ENCODE measurements at places on chromosomes 5 and 9.
A peak's percentile ranks its signal among the peaks of the same experiment; 100 is the strongest.

DNA sequence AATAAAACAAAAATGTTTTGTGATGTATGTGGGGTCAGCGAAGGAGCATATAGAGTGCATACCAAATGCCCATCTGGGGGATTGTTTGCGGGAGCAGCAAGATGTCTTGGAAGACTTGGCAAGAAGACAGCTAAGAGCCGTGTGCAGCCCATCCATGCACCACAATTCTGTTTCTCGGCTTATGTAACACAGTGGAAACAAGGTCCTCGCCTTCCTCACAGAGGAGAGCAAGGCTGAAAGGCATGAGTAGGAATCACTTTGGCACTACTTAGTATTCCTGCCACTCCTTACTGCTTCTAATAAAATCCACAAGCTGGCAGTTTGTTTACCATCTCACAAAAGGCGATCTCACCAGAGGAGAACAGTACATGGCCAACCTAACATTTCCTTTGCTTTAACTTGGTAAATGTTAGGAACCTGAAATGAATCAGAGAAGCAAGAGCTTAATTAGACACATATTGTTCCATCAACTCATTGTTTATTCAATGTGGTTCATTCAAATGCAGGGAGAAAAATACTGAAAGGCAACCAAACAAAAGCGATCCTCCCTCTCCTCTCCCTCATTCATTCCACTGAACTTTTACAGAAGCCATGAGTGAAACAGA is 648.1 kb downstream of the ACTL7B start:
- DNase-seq: no peak

DNA sequence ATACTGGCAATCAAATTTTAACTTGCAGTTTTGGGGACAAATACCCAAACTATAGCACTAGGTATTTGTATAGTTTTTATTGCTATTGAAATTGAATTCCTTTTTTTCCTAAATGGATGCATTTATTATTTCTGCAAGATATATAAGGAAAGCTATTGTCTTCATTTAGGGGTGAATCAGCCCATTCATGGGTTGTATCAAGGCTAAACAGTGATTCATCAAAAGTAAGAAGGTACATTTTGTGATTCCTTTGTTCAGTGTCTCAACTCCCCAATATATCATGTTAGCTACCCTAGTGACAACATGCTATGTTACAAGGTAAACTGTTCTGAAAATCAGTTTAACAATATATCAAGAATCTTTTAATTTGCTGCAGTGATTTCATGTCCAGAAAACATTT is 185.7 kb downstream of the PLK2 start:
- DNase-seq: no peak

DNA sequence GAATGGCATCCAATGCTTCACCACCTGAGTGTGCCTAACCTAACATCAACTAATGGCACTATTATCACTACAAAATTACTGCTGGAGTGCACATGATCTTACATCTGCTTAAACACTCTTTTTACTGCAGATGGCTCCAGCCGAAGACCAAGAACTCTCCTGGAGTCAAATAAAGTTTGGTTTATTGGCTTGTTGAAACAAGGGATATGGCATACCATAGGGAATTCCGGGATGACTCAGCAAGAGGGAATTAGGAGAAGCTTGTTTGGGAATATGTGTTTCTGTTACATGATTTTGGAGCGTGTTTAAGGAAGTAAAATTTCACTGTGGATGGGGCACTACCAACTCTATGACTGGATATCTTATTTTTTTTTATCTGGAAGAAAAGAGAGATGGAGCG is 872.6 kb downstream of the DTWD2 start:
- DNase-seq: no peak

DNA sequence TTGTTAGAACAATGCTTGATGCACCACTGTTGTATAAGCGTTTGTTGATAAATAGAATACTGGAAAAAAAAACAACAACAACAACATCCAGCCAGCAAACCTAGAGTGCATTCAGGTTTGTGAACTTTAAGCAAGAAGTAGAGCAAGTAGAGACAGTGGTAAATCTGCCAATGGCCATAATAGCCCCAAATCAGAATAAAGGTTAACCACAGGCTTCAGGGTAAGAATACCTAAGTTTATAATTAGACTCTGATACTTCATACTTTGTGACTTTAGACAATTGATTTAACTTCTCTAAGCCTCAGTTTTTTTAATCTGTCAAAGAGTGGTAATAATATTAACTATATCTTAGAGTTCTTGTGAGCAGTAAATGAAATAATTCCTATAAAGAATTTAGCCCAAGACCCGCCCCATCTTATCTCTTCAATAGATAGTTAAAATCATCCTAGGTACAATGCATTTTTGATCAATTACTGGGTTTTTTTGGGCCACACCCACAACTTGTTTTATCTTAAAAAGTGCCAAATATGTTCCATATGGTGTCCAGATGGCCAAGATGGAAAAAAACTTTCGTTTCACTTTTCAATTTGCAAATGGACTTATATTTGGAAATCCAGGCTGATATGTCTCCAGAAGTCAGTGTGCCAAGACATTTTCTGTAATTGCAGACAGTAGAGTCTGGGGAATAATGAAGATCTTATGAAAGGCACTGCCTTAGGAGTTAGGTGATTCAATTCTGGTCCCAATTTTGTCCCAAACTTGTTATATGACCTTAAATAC is 24.5 kb upstream of the DPYSL3 start:
- DNase-seq: peak; percentile 3

- no peak for DNase-seq
Observed at GRCh38 chr5:65823845-65824445, 101.9 kb downstream of the NLN start.

- DNase-seq: peak; percentile 78
Observed at GRCh38 chr9:85741095-85741874, 469 bp downstream of the AGTPBP1 start.

DNA sequence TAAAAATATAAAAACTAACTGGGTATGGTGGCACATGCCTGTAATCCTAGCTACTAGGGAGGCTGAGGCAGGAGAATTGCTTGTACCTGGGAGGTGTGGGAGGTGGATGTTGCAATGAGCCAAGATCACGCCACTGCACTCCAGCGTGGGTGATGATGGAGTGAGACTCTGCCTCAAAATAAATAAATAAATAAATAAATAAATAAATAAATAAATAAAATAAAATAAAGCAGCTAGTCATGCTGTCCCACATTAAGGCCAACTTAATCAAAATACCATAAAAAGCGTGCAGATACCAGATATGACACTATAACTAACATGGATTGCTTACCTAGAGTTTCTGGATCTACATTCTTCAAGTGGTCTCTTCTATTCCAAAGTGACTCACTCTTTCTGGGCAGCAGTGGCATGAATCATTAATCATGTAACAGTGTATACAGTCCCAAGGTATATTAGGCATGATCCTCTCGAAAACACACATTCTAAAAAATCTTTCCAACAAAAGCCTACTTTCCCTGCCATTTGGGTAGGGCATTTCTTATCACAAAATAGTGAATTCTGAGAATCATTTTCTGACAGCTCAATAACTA is 187.1 kb downstream of the ELAVL2 start:
- no peak for DNase-seq

- no peak for DNase-seq
Observed at GRCh38 chr5:114360357-114360756, 1.5 kb upstream of the KCNN2 start.

DNA sequence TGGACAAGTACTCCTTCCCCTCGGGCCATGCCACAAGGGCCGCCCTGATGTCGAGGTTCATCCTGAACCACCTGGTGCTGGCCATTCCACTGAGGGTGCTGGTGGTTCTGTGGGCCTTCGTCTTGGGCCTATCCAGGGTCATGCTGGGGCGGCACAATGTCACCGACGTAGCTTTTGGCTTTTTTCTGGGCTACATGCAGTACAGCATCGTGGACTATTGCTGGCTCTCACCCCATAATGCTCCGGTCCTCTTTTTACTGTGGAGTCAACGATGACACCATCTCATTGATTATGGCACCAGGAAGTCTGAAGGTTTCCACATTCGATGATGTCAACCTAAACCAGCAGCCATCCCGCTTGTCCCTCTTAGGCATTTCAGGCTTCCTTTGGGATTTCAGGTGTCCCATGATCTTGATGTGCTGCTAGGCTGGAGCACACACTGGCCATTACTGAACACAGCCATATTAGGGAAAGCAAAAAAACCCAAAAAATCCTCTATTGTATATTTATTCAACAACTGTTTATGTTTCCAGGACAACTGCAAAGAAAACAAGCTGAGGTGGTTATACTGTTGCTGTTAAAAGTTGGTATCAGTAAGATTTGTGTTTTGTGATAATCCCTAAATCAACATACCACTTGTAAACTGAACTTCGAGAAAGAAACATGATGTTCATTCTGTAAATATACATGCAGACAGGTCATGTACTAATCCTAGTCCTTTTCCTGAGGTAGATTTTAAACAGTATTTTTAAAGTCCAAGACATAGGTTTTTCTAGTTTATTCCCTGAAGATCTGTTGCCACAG is 1.1 kb downstream of the PLPP6 start:
- no peak for DNase-seq

GRCh38 chr5:128331261-128331660 is 206.8 kb downstream of the FBN2 start:
- DNase-seq: no peak

- DNase-seq: peak; percentile 85
Observed at GRCh38 chr5:961002-961710, 47.4 kb upstream of the NKD2 start.

- peak; percentile 8 for DNase-seq
Observed at GRCh38 chr9:27542508-27542907, 12.9 kb upstream of the MOB3B start.

DNA sequence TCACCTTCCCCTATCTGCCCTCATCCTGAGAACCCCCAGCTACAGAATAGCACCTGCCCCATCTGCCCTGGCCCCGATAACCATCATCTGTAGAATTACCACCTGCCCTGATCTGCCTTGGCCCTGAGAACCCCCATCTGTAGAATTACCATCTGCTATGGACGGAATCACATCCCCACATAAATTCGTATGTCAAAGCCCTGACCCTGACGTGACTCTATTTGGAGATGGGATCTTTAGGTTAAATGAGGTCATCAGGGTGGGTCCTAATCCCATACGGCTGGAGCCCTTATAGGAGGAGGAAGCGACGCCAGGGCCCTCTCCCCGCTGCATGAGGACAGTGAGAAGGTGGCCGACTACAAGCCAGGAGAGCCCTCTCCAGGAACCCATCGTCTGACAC is 32.6 kb downstream of the SARDH start:
- DNase-seq: peak; percentile 95

DNA sequence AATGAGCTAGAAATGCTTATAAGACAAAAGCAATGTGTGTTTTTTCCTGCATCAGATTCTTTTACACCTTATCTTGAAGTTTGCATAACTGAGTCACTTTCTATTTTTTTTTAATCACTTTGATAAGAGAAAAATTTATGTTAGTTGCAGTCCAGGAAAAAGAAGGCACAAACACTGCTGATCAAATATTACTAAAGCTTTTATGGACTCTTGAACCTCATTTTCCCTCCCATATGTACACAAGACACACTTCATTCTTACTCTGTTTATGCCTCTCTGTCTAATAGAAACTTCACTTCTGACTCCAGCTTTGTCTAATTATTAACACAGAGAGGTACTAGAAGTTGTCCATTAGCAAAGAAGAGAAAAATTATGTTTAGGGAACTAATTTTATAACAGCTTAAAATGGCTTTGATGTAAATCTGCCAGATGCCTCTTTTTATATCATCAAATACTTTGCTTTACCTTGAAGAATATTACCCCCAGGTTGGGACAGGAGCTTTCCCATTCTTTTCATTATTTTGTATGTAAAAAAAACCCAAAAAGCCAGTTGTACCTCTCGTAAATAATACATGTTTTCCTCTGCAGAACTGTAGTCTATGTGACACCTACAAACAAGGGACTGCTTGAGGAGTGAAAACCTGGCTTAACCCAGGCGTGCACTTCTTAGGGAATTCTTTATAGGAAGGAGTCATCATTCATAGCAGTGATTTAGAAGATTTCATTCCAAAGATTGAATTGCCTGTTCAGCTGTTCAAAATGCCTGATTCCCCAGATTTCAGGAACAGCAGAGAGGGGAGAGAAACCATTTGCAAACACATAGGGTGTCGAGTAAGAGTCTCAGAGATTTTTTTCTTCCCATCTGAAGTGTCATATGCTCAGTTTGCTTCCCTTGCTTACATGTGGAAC is 72.6 kb downstream of the DAPK1 start:
- DNase-seq: no peak

DNA sequence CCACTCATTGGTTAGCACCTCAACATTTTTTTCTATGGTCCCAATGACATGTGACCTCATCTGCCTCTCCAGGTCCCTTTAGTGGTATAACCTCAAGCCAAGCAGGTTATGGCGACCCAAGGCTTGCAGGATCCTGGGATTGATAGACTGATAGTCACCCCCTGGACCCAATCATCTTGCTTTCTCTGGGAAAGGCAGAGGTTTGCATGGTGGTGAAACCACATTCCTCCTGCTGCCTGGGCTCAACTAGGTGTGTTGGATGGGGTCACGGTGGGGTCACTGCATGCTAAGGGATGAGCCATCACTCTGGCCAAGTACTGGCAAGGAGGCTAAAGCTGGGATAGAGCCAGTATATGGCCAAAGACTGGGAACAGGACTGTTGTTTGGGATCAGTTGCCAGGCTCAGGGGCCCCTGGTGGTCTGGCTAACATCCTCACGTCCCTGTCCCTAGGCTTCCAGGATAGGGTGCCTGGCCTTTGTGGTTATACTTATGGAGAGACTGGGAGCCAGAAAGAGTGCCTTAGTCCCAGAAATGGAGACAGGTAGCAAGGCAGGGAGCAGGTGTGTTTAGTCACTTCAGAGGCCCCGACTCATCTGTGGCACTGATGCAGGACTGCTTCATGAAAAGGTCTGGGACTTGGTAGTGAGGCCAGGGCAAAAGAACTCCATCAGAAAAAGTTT is 4.6 kb upstream of the SMIM32 start:
- no peak for DNase-seq

- no peak for DNase-seq
Observed at GRCh38 chr5:111069839-111070238, 1.7 kb upstream of the TSLP start.

DNA sequence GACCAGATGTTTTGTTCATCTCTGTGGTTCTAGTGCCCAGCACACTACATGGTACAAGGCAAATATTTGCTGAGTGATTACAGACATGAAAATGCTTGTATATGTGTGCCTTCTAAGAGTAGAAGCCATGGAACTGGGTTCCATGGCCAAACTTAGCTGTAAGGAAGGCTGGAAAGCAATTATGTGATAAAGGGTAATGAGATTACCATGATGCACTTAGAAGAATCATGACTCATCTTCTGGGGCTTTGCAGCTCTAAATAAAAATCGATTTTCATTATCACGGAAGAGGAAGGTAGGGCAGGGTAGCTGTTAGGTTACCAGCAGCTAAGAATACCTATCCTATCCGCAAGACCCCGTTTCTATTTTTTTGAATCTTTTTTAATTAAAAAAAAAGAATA is 28.0 kb downstream of the RFK start:
- no peak for DNase-seq
